Stimulated activated CD4-positive, alpha-beta T cell treated with anti-CD3 and anti-CD28 coated beads, TNF-alpha, amount 100 ng/mL, for 48 hours (primary cell): ENCODE measurements at places on chromosomes 16 and 17.

DNA sequence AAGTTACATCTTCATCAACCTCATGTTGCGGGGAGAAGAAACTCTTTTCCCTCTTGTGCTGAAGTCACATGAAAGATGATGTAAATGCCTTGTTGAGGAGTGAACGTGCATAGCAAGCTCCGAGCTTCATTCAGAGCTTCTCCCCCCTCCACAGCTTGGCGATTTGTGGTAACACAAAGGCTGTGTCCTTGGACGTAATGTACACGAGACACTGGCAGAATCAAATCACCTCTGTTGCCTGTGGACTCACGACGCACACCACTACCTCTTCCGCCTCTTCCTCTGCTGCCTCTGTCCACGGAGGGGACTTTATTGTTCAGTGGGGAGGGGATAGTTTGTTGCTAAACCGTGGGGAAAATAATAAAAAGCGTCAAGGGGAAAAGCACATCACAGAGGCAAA is 54.9 kb upstream of the CHMP6 start:
- no peak for DNase-seq

GRCh38 chr16:10817963-10818941 is at the start of gene TVP23A:
TVP23A (minus strand) TSS chr16:10818794; CDS start chr16:10818493, 301 bp downstream.
- DNase-seq, result no peak

GRCh38 chr17:71976011-71976649 is 144.7 kb upstream of the SOX9 start:
- DNase-seq, result no peak

- DNase-seq, result no peak
Measured at GRCh38 chr17:65799454-65799853, 238.0 kb upstream of the AXIN2 start.

DNA sequence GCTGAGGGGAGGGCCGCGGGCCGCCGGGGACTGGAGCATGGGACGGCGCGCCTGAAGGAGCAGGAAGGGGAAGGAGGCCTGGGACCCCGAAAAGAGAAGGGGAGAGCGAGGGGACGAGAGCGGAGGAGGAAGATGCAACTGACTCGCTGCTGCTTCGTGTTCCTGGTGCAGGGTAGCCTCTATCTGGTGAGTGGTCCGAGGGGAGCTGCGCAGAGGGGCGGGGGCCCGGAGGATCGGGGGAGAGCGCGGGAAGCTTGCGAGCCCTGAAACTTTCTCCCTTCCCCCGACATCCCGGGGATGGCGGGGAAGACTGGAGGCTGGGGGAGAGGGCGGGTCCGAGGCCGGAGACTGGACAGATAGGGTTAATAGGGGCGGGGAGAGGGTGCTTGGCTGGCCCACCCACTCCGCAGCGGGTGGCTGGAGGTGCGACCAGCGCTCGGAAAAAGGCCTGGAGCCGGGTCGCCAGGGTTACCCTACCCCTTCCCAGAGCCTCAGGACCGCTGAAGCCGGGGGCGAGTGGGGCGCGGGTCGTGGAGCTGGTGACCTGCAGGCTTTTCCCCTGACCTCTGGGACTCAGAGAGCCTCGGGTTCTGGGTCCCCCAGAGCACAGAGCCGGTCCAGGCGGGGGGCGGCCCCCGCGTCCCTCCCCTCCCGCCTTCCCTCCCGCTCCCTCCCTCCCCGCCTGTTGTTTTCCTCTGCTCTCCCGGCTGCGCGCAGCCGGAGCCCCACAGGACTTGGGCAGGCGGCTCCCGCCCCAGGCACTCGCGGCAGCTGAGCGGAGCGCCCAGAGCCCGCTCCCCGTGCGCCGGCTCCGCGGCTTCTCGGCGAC is 631 bp downstream of the NXPH3 start:
- no peak for DNase-seq

DNA sequence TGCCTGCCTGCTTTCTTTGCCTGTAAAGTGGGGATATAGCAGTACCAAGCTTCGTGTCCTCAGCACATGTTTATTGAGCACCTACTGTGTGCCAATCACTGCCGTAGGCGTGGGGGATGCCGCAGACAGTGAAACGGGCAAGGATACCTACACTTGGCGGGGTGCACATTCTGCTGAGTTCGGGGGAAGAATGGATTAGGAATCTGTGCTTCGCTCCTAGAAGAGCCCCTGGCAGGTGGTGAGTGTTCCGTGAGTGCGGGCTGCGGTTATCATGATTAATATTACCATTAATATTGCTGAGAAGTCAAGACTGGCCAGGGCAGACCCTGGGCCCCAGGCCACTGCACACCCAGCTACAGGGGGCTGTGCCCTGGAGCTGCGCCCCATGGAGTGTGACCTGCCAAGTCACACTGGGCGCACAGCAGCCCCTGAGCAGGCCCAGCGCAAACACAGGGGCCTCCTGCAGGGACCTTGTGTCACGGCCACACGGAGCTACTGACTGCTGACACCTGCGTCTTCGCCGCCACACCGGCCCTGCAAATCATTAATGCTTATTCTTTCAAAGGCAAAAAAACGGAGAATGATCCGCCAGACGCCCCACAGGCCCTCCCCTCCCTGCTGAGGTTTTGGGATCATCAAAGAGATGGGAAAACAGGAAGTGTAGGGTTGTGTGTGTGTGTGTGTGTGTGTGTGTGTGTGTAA is 213.4 kb upstream of the GSE1 start:
- no peak for DNase-seq

GRCh38 chr16:10946308-10946707 is 1.9 kb downstream of the CLEC16A start:
- no peak for DNase-seq

- no peak for DNase-seq
Measured at GRCh38 chr17:75475851-75476250, 19.4 kb downstream of the TMEM94 start.

DNA sequence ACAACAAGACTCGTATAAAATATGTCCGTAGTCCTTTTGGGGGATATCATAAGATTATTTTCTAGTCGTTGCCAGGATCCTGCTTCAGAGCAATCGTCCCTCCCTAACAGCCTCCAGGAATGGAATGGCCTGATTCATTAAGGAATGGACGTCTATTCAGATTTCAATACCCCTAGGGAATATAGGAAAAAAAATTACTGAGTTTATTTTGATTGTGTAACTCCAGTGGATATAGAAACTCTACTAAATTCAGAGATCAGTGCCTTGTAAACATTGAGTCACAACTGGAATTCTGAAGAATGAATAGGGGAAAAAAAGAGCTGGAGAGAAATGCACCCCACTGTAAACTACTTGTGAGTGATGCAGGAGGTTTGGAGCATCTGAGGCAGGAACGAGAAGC is 1171.5 kb upstream of the GOT2 start:
- DNase-seq, result no peak

GRCh38 chr16:59168461-59169114 is 434.5 kb upstream of the GOT2 start:
- DNase-seq, result no peak

GRCh38 chr16:60748366-60748765 is 1287.9 kb downstream of the CDH8 start:
- DNase-seq, result no peak

GRCh38 chr17:43475494-43476089 is 8.2 kb upstream of the DHX8 start:
- DNase-seq, result no peak

GRCh38 chr17:39699818-39700147 is at the start of gene ERBB2:
ERBB2 (plus strand) TSS chr17:39700064; CDS start chr17:39700239, 175 bp downstream.
- DNase-seq, result no peak

DNA sequence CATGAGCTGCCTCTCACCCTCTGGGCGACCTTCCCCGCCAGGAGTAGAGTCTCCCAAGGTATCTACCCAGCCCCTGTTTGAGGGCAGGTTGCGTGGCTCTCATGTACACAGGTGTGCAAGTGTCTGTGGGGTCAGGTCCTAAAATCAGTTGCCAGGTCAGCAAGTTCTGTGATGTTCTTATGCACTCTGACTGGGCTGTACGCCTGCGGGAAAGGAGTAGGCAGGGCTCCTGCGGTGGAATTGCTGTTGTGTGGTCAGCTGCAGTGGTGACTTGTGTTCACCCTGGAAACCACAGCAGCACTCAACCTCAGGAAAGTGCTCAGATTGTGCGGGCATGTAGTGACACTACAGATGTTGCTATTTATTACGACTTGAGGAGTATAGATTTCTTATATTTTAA is 19.4 kb downstream of the NARF start:
- no peak for DNase-seq

GRCh38 chr17:28944862-28945741 is 6.2 kb downstream of the PHF12 start:
- DNase-seq, result no peak

DNA sequence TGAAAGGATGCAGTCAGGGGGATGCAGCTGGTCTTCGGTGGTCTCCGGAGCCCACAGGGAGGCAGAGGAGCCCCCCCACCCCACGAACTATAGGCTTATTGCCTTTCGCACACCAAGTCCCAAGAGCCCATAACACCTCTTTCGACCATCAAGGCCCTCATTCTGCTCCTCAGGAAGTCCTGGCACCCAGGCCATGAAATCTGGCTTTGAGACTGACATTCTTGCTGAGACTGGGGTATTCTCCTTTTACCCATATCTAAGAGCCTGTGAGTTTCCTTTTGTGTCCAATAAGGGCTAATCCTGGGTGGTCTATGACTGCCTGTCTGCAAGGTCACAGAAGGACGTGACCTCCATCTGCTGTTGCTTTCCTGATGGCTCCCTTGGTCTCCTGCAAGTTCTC is 6.4 kb upstream of the ARL4D start:
- DNase-seq, result no peak

- DNase-seq, result no peak
Measured at GRCh38 chr17:77555121-77555591, 403.3 kb upstream of the TNRC6C start.
